Tibial artery (tissue), 4 donors: ENCODE measurements at places on chromosomes 13 and 19.

- DNase-seq: no peak
Measured at GRCh38 chr13:23460309-23460708, 26.8 kb upstream of the SACS start.

DNA sequence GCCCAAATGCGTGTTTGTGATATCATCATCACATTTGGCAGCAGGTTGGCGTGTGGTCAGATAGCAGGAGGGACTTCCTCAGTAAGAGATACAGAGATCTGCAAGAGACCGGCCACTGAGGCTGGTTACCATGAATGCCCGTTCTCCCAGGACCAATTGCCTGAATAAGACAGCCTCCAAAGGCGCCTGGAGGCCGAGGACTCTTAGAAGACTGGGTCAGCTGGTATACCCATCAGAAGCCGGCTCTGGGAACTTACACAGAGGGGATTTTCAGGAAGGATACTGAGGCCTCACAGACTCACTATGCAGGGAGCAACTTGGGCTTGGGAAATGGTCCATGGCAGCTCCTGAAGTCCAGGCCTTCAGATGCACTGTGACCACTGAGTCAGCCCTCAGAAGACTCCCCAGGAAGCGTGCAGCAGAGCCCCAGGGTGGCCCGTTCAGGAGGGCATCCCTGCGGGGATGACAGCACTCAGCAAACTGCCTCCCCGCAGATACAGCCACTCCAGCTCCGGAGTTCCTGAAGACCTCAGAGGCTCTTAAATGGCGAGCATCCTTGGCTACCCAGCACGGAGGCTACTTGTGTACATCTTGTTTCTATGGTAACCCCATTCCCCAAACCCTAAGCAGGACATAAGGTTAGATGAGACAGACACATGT, 26.4 kb upstream of the VSTM2B start:
- DNase-seq: no peak

DNA sequence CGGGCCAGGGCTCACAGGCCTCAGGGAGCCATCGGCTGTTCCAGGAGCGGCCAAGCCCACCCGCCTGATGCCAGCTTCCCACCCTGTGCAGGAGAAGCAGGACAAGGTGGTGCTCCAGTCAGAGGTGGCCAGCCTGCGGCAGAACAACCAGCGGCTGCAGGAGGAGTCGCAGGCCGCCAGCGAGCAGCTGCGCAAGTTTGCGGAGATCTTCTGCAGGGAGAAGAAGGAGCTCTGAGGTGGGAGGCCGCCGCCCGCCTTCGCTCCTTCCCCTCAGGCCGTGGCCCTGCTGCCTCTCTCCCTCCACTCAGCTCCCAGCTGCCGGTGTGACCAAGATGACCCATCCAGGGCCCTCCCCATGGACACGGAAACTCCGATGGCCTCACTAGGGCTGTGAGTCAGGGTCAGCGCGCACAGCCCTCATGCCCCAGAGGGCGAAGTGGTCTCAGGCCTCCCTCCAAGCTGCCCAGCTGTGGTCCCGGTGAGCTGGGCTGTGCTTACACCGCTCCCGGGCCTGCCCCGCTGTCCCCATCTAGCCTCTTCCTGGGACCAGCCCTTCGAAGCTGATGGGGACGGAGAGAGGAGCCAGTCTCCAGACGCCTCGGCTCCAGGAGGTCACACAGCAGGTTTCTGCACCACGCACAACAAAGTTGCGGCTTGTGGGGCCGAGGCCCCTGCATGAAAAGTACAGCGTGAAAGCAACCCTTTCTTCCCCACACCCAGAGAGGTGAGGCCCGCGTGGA, 17.8 kb downstream of the DPF1 start:
- peak; percentile 47 for DNase-seq

DNA sequence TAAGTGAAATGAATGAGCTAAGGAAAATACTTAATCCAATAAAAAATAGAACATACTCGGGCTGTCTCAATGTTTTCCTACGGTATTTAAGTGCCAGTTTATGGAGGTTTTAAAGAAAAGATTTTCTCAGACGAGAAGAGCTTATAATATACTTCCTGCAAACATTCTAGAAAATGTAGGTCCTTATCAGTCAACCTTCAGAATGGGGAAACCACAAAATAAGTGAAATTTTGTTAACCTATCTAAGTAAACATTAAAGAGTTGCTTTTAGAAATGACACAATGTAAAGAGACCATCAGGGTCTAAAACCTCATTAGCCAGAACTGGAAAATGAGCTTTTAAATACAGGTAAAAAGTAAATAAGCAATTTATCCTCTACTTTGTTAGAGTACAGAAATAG, 12.1 kb downstream of the MIR17HG start:
- DNase-seq: no peak

DNA sequence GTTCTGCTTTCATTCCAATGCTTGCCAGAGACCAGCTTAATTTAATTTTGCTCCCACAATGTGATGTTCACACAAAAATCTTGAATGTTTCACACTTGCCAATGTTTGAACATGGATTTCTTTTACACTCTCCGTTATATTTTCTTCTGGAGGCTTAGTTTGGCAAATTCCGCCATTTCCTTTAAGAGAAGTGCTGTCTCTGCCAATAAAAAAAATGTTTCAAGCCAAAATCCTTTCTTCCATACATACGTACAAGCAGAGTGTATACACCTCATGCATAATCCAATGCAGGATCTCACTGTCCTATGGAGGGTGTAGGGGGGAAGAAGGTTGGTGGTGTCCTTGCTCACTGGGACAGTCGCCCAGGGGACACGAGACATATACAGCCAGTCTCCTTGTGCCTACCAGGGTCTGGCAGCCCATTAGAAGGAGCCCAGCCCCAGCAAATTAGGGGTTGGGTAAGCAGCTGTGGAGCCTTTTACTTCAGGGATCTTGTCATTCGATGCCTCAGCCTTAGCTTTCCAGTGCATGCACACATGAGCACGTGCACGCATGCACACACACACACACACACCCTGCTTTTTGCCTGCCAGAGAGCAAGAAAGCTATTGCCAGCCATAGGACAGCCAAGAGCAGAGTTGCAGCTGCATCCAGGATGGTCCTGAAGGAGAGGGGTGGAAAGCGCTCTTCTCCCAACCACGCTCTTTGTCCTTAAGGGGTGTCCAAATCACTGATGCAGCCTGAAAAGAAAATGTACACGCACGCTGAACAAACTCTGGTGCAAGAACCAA, 208.3 kb downstream of the FOXO1 start:
- DNase-seq: no peak

DNA sequence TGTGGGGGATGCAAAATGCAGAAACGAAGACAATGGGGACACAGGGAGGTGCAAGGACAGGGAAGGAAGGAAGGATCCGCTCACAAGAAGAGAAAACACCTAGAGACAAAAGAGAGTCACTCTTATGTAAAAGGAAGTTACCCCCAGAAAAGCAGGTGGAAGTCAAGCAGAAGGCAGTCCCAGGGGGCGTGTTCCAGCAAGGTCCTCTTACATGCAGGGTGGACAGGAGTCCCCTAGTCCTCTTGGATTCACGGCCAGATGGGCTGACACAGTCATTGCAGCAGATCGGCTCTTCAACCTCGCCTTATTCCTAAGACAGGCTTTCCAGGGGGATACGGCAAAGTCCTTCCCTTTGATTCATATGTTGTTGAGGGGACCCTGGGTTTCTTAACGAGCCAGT, 83.9 kb upstream of the SPATA13 start:
- DNase-seq: no peak

DNA sequence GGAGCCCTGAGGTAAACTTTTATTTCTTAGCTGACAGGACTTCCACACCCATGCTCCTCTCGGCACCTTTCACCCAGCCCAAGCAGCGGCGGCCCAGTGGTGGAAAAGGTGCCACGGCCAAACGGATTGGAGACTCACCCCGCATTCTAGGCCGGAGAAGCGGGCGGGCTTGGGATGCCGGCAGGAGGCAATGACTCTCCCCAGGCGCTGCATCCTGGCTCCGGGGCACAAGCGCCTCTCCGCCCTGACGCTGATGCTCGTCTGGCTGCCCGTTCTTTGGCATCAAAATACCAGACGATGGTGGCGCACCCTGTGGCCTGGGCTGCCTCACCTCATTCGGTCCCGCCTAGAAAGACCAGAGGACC, 6.7 kb upstream of the ZNF606 start:
- no peak for DNase-seq

DNA sequence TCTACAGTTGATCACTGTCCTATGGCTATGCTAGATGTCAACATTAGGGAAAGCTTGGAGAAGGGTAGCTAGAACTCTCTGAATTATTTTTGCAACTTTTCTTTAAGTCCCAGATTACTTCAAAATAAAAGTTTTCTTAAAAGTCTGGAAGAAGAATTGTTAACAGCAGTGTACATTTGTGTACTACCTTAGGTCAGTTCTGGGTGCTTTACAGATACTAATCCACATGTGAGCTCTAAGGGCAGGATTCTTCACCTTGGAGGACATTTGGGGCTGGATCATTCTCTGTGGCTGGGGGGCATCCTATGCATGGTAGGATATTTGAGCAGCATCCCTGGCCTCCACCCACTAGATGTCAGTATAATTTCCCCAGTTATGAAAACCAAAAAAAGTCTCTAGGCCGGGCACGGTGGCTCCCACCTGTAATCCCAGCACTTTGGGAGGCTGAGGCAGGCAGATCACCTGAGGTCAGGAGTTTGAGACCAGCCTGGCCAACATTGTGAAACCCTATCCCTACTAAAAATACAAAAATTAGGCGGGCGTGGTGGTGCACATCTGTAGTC, 2.8 kb downstream of the BRME1 start:
- DNase-seq: no peak

GRCh38 chr19:3006075-3006767, 22.9 kb downstream of the TLE2 start:
- DNase-seq: no peak

DNA sequence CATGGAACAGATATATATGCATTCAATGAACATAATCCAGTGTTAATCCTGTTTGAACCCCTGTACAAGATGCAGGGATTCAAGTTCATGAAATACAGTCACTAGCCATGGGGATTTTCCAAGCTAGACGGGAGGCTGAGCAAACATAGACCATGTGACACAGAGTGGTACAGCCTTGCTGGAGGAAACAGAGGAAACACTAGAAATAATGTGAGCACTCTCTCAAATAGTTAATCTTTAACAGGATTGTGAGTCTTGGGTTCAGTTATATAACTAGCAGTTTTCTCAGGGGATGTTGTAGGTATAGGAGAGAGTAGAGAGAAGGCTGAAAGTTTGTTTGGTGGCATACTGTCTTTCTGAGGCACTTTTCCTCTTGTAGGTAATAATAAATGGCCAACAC, 13.9 kb upstream of the LGALS16 start:
- no peak for DNase-seq

- DNase-seq: no peak
Measured at GRCh38 chr13:33328701-33329100, 43.1 kb upstream of the STARD13 start.

- DNase-seq: no peak
Measured at GRCh38 chr19:38386971-38387549, 774 bp downstream of the GGN start.

GRCh38 chr13:26558987-26559386, 1.5 kb downstream of the WASF3 start:
- DNase-seq: no peak

- DNase-seq: no peak
Measured at GRCh38 chr13:46468570-46469463, 81.8 kb upstream of the RUBCNL start.
